Breast epithelium (tissue), 4 donors: ENCODE measurements at places on chromosomes 7 and 10. TPM values are rescaled to one million over a fixed set of nuclear protein-coding genes. Genes with fewer than 3 reads are reported as not detected.

DPYSL4 gene
- total RNA-seq = 2.1 TPM

SVIL gene
- total RNA-seq = 25.8 TPM

CYP26A1 gene
- 0.33 TPM for total RNA-seq

CALML5 gene
- 31.1 TPM for total RNA-seq

MSS51 gene
- 2.6 TPM for total RNA-seq

SPDYE6 gene
- total RNA-seq = not detected

AKR1C8 gene
- total RNA-seq = 0.73 TPM

SNCG gene
- 52.1 TPM for total RNA-seq

PDK4 gene
- total RNA-seq = 797 TPM

CNPY1 gene
- total RNA-seq = not detected

OR2A12 gene
- not detected for total RNA-seq

AUTS2 gene
- total RNA-seq = 31.5 TPM

SFR1 gene
- total RNA-seq = 6.3 TPM

XRCC2 gene
- total RNA-seq = 2.2 TPM

OR2A1 gene
- total RNA-seq = 0.15 TPM

LRRC4 gene
- 1.6 TPM for total RNA-seq

GRID2IP gene
- total RNA-seq = 0.33 TPM

GDF2 gene
- not detected for total RNA-seq

LCOR gene
- total RNA-seq = 35.7 TPM

PNLIPRP3 gene
- 2.4 TPM for total RNA-seq

EZH2 gene
- total RNA-seq = 2.1 TPM

PLAU gene
- 11.0 TPM for total RNA-seq

TSPAN33 gene
- total RNA-seq = 5.4 TPM

ABCB4 gene
- 1.3 TPM for total RNA-seq

MBL2 gene
- total RNA-seq = not detected

PSMG3 gene
- total RNA-seq = 52.8 TPM

TFPI2 gene
- total RNA-seq = 223 TPM

TMEM178B gene
- 0.33 TPM for total RNA-seq

CYP3A7 gene
- 1.5 TPM for total RNA-seq

SPDYE9 gene
- not detected for total RNA-seq

OR13A1 gene
- 0.15 TPM for total RNA-seq

OR2A42 gene
- total RNA-seq = 0.15 TPM

VWA2 gene
- total RNA-seq = 8.0 TPM

ITPRID1 gene
- total RNA-seq = 1.6 TPM

AGAP3 gene
- total RNA-seq = 58.1 TPM

CPA2 gene
- total RNA-seq = not detected

ADARB2 gene
- total RNA-seq = 3.9 TPM

TAS2R41 gene
- not detected for total RNA-seq

KAZALD1 gene
- 4.5 TPM for total RNA-seq

ZNF425 gene
- 4.7 TPM for total RNA-seq

LIPK gene
- not detected for total RNA-seq
